ENCODE measurements at places on chromosomes 16 and 17.

DNA sequence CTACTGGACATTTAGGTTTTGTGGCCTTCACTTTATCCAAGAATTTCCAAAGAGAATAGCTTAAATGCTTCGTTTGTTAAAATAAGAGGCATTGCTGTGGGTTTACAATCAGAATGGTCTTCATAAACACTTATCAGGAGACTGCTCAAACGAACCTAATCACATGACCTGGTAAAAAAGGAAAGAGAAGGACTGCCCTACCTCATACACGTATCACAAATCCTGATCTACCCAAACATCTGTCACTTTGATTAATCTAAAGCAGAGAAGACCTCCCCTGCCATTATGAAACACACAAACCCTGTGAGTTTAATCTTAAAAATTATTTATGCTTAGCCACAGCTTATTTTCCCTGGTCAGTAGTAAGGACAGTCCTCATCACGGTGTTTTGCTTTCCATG is 76.6 kb downstream of the PARN start:
- no peaks in the 10 kb centered on the region for H3K27me3 ChIP-seq
- H3K36me3 ChIP-seq, result peaks cover 42% of the 10 kb centered on the region
- no peak overlapping the region for H3K27ac ChIP-seq
- no peak for DNase-seq
- no peak overlapping the region for H3K4me3 ChIP-seq
- H3K4me1 ChIP-seq, result peaks cover 2% of the 10 kb centered on the region

DNA sequence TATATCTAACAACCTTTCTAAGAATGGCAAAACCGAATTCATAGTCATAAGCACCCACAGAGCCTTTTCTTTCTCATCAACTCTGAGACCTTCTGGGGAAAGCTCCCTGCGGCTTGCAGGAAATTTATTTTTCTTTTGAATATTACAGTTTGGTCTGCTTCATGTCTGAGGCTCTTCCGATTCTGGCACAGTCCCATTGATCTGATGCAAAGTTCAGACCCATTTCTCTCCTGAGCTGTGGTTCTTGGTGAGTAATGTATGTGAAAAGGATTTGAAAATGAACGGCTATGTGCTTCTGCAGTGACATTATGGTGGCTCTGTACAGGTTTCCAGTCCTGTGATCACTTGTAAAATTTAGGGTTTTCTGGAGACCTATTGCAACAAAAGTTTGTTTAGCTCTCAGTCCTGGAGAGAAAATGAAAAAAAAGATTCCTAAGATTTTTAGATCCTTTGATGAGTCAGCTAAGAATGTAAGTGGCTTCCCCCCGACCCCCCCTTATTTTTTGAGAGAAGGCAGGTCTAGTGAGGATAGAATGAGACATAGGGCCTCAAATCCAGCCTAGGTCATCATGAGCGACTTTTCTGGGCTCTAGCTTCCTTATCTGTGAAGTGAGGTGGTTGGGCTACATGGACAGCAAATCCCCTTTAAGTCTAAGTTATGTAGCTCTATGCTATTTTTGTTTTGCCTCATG is 4.6 kb downstream of the GAN start:
- no peak for DNase-seq
- H3K27me3 ChIP-seq, result no peaks in the 10 kb centered on the region
- peaks cover 41% of the 10 kb centered on the region for H3K4me1 ChIP-seq
- H3K27ac ChIP-seq, result no peak overlapping the region

- no peak overlapping the region for H3K4me3 ChIP-seq
- no peak overlapping the region for H3K27ac ChIP-seq
- H3K36me3 ChIP-seq, result peaks cover 15% of the 10 kb centered on the region
- no peaks in the 10 kb centered on the region for H3K27me3 ChIP-seq
Observed at GRCh38 chr16:67733734-67734470, 14.8 kb upstream of the GFOD2 start.

DNA sequence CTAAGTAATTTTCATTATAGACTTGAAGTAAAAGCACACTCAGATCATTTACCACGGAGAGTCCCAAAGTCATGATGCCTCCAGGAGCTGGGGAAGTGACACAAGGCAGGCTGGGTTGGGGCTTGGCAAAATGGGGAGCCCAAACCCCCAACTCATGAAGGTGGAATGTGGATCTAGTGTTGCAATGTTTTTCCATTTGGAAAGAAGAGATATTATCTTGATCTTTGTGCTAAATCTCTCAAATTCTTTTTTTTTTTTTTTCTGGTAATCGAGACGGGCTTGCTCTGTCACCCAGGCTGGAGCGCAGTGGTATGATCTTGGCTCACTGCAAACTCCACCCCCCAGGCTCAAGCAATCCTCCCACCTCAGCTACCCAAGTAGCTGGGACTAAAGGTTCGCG is 7.5 kb upstream of the KCNG4 start:
- H3K36me3 ChIP-seq, result no peaks in the 10 kb centered on the region
- peaks cover 2% of the 10 kb centered on the region for H3K4me1 ChIP-seq
- DNase-seq, result no peak
- no peak overlapping the region for H3K4me3 ChIP-seq
- no peak overlapping the region for H3K27ac ChIP-seq

DNA sequence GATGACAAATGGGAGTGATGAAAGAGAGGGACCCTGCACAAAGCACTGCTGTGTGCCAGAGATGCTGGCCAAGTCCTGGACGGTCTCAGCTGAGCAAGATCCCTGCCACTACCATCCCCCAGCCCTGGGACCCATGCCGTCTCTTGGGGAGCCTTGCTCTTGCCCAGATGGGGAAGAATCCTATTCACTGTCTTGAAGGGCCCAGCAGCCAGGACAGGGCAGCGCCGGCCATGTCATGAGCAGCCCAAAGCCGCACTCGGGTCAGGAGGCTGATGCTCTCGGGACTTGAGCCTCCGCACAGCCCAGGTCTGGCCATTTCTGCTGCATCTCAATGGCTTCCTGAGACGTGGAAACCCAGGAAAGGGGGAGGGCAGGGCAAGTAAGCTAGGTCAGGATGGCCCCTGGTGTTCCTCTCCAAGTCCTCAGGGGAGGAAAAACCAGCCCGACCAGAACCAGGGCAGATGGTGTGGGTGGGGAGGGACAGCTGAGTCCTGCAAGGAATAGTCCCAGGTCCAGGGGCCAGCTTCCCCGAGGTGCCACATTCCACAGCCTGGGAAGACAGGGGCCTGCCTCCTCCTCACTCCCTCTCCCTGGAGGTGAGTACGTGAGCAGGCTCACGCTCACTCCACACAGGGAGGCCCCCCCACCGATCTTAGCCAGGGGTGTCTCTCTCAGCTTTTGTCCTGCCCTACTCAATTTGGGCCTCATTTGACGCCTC is 7.8 kb upstream of the KRT19 start:
- no peak for DNase-seq
- no peaks in the 10 kb centered on the region for H3K4me1 ChIP-seq
- no peak overlapping the region for H3K27ac ChIP-seq
- no peaks in the 10 kb centered on the region for H3K36me3 ChIP-seq
- no peak overlapping the region for H3K4me3 ChIP-seq
- peaks cover 23% of the 10 kb centered on the region for H3K27me3 ChIP-seq

DNA sequence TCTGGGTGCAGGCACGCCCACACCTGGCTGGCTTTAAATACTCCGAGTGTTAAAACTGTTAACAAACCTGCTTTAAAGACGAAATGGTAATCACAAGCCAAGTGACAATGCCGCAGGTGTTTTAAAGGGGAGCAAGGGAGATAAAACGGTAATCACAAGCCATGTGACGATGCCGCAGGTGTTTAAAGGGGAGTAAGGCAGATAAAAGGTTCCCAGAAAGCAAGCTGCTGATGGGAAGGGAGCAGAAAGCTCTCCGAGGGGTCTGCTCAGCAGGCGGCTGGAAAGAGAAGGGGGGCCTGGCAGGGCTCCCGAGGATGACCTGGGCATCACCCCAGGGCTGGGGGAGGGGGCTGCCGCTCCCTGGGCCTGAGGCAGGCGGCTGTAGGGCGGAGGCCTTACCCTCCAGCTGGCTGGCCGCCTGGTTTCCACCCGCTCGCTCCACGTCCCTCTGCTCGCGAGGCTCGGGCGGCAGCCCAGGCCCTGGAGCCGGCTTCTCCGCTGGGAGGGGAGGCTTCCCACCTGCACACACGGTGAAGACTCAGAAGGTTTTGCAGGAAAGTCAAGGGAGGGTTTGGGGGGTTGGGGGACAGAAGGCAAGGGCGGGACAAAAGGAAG is 12.1 kb downstream of the NDUFAF8 start:
- peaks cover 28% of the 10 kb centered on the region for H3K36me3 ChIP-seq
- H3K27ac ChIP-seq, result no peak overlapping the region
- no peak for DNase-seq
- peaks cover 2% of the 10 kb centered on the region for H3K4me1 ChIP-seq
- H3K4me3 ChIP-seq, result no peak overlapping the region
- H3K27me3 ChIP-seq, result no peaks in the 10 kb centered on the region

- peaks cover 2% of the 10 kb centered on the region for H3K27me3 ChIP-seq
- H3K4me1 ChIP-seq, result no peaks in the 10 kb centered on the region
- no peak overlapping the region for H3K27ac ChIP-seq
- no peak overlapping the region for H3K4me3 ChIP-seq
Observed at GRCh38 chr17:46003907-46004748, 5.1 kb downstream of the STH start.

- DNase-seq, result no peak
- peaks cover 18% of the 10 kb centered on the region for H3K36me3 ChIP-seq
- peaks cover 8% of the 10 kb centered on the region for H3K27me3 ChIP-seq
- H3K4me3 ChIP-seq, result peak overlapping the region; percentile 92
- H3K27ac ChIP-seq, result peak overlapping the region; percentile 93
Observed at GRCh38 chr17:75876938-75877751, 1.2 kb downstream of the TRIM47 start.

- H3K36me3 ChIP-seq, result no peaks in the 10 kb centered on the region
- H3K27ac ChIP-seq, result no peak overlapping the region
- peaks cover 49% of the 10 kb centered on the region for H3K27me3 ChIP-seq
- H3K4me3 ChIP-seq, result peak overlapping the region; percentile 72
- H3K4me1 ChIP-seq, result peaks cover 10% of the 10 kb centered on the region
Observed at GRCh38 chr17:57860414-57860999, 10.7 kb upstream of the MRPS23 start.

GRCh38 chr17:57856792-57857620 is 7.2 kb upstream of the MRPS23 start:
- H3K27me3 ChIP-seq, result peaks cover 28% of the 10 kb centered on the region
- no peak overlapping the region for H3K4me3 ChIP-seq
- no peak for DNase-seq
- peaks cover 10% of the 10 kb centered on the region for H3K4me1 ChIP-seq
- no peak overlapping the region for H3K27ac ChIP-seq
- no peaks in the 10 kb centered on the region for H3K36me3 ChIP-seq

- H3K4me1 ChIP-seq, result peaks cover 11% of the 10 kb centered on the region
- no peak overlapping the region for H3K27ac ChIP-seq
- DNase-seq, result no peak
Observed at GRCh38 chr16:83813823-83814658, 6.3 kb downstream of the HSBP1 start.

- no peaks in the 10 kb centered on the region for H3K27me3 ChIP-seq
- H3K36me3 ChIP-seq, result peaks cover 48% of the 10 kb centered on the region
- H3K4me1 ChIP-seq, result peaks cover 5% of the 10 kb centered on the region
- no peak for DNase-seq
- H3K27ac ChIP-seq, result peak overlapping the region; percentile 25
Observed at GRCh38 chr16:81702506-81702905, 76.6 kb upstream of the PLCG2 start.

DNA sequence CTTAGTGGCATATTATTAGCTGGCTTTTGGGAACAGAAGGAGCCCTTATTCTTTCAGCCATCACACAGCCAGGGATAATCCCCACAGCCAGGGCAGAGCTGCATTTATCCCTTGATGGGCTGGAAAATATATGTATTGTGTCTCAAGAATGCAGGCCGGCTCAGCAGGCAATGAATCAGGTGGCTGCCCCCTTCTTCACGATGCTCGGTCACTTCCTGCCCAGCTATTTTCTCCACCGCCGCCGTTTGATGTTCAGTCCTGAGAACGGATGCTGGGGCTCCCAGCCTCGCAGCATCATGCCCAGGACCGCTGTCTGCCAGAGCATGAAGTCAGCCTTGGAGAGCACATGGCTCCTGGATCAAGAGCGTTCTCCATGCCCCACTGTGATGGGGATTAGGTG is 4.3 kb upstream of the MYH3 start:
- H3K27ac ChIP-seq, result no peak overlapping the region
- H3K27me3 ChIP-seq, result no peaks in the 10 kb centered on the region
- no peaks in the 10 kb centered on the region for H3K4me1 ChIP-seq
- H3K36me3 ChIP-seq, result no peaks in the 10 kb centered on the region
- no peak for DNase-seq
- H3K4me3 ChIP-seq, result no peak overlapping the region

DNA sequence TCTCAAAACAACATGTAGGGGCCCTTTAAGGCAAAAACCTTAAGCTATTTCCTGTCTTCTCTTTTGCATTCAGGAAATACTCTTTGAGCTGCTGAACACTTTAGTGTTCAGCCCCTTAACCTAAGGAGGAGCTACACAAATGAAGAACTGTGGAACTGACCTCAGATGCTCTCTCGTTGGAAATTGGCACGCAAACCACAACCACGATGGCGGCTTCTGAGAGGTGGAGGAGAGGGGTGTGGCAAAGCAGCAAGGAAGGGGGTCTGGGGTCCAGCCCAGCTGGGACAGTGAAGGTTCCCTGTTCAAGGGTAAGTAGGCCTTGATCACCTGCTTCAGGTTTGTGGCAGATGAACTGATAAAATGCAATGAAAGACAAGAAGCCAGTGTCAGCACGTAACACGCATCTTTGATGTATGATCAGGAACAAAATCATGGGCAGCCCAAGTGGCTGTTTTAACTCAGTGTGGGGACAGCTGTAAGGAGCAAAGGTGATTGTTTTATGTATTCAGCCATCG is 291.6 kb upstream of the TNRC6C start:
- peak overlapping the region; percentile 88 for H3K4me3 ChIP-seq
- H3K27ac ChIP-seq, result peak overlapping the region; percentile 98
- H3K4me1 ChIP-seq, result peaks cover 47% of the 10 kb centered on the region
- peaks cover 52% of the 10 kb centered on the region for H3K36me3 ChIP-seq

DNA sequence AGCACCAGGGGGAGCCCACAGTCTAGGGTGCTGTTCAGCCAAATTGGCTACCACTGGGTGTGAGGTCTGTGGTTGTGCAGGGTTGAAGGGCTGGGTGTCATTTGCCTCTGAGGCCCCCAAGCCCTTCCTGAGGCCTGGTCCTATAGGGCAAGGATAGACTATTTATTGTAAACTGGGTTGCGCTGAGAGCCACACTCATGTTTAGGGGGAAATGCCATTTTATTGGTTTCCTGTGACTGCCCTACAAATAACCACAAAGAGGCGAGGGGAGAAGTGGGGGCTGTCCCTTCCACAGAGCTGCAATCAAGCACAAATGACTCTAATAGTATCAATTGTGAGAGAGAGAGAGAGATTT is 3.6 kb upstream of the ZCCHC14 start:
- H3K27me3 ChIP-seq, result peaks cover 30% of the 10 kb centered on the region
- DNase-seq, result no peak
- no peak overlapping the region for H3K4me3 ChIP-seq
- H3K27ac ChIP-seq, result no peak overlapping the region
- H3K4me1 ChIP-seq, result peaks cover 19% of the 10 kb centered on the region
- H3K36me3 ChIP-seq, result peaks cover under 1% of the 10 kb centered on the region

GRCh38 chr16:84115919-84116719 is 623 bp downstream of the MBTPS1 start:
- H3K36me3 ChIP-seq, result peaks cover 4% of the 10 kb centered on the region
- no peaks in the 10 kb centered on the region for H3K27me3 ChIP-seq
- H3K27ac ChIP-seq, result peak overlapping the region; percentile 90
- H3K4me1 ChIP-seq, result peaks cover 14% of the 10 kb centered on the region

- peaks cover 2% of the 10 kb centered on the region for H3K27me3 ChIP-seq
- no peak overlapping the region for H3K4me3 ChIP-seq
- no peak for DNase-seq
- no peaks in the 10 kb centered on the region for H3K4me1 ChIP-seq
Observed at GRCh38 chr17:74148901-74149596, 54.4 kb upstream of the RPL38 start.

GRCh38 chr17:45579529-45580495 is 89.3 kb upstream of the PLEKHM1 start:
- H3K4me1 ChIP-seq, result peaks cover 62% of the 10 kb centered on the region
- H3K27me3 ChIP-seq, result no peaks in the 10 kb centered on the region
- H3K27ac ChIP-seq, result no peak overlapping the region
- no peak overlapping the region for H3K4me3 ChIP-seq
- H3K36me3 ChIP-seq, result peaks cover 60% of the 10 kb centered on the region

All from activated T-helper 2 cell treated with anti-CD3 and anti-CD28 coated beads, Interferon-gamma antibody, Interleukin-2, Interleukin-4, amounts not matched to agents 10 μg/mL and 5 μg/mL and 100 μg/mL, durations not matched to agents 14 hours and 24 hours and 36 hours (primary cell).